IPS DF 6.9 (cell line): ENCODE measurements at places on chromosomes 2 and 18.

GRCh38 chr2:160650196-160651118 lies 156.8 kb upstream of the RBMS1 start:
- H3K36me3 ChIP-seq, result no peaks in the 10 kb centered on the region
- no peaks in the 10 kb centered on the region for H3K27me3 ChIP-seq
- no peak overlapping the region for H3K27ac ChIP-seq
- H3K4me1 ChIP-seq, result peaks cover 1% of the 10 kb centered on the region; the same call in 1 of the 2 replicates
- DNase-seq, result no peak
- no peak overlapping the region for H3K4me3 ChIP-seq

- no peaks in the 10 kb centered on the region for H3K27me3 ChIP-seq
Measured at GRCh38 chr2:205170399-205170798, 511.9 kb upstream of the NRP2 start.

GRCh38 chr2:171163261-171163660 lies 2.6 kb upstream of the TLK1 start:
- H3K27ac ChIP-seq, result no peak overlapping the region
- no peaks in the 10 kb centered on the region for H3K27me3 ChIP-seq
- DNase-seq, result no peak
- no peak overlapping the region for H3K4me3 ChIP-seq
- no peaks in the 10 kb centered on the region for H3K4me1 ChIP-seq

GRCh38 chr18:77000527-77000926 lies 132.1 kb downstream of the MBP start:
- no peak overlapping the region for H3K27ac ChIP-seq
- no peak for DNase-seq
- no peak overlapping the region for H3K4me3 ChIP-seq
- H3K27me3 ChIP-seq, result no peaks in the 10 kb centered on the region
- H3K36me3 ChIP-seq, result no peaks in the 10 kb centered on the region

GRCh38 chr2:30425326-30425725 lies 21.7 kb upstream of the LCLAT1 start:
- no peaks in the 10 kb centered on the region for H3K36me3 ChIP-seq
- no peak for DNase-seq
- H3K4me1 ChIP-seq, result peaks cover 5% of the 10 kb centered on the region
- H3K4me3 ChIP-seq, result no peak overlapping the region
- H3K27me3 ChIP-seq, result no peaks in the 10 kb centered on the region
- H3K27ac ChIP-seq, result no peak overlapping the region

DNA sequence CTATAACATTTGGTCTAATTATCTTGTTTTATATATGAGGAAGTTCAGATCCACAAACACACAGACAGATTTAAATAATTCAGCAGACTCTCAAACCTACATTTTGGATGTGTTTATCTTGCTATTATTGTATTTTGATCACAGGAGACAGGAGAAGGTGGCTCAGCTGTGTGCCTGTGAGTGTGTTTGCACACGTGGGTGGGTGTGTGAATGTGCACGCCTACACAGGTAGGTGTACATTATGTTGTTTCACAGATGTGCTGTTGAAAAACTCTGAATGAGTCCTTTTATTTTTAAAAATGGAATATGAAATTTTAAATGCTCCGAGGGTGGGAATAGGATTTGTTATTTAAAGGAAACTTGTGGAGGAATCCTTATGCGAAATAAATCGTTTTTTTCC lies 183.4 kb downstream of the PRKCE start:
- H3K27ac ChIP-seq, result no peak overlapping the region
- H3K4me1 ChIP-seq, result peaks cover 6% of the 10 kb centered on the region; the same call in 1 of the 2 replicates
- H3K36me3 ChIP-seq, result no peaks in the 10 kb centered on the region
- no peaks in the 10 kb centered on the region; the same call in 1 of the 2 replicates for H3K27me3 ChIP-seq
- DNase-seq, result no peak

GRCh38 chr18:23890589-23890988 lies 124.0 kb upstream of the TTC39C start:
- H3K36me3 ChIP-seq, result no peaks in the 10 kb centered on the region
- no peak overlapping the region for H3K4me3 ChIP-seq
- H3K27ac ChIP-seq, result no peak overlapping the region
- DNase-seq, result no peak
- H3K4me1 ChIP-seq, result no peaks in the 10 kb centered on the region
- no peaks in the 10 kb centered on the region for H3K27me3 ChIP-seq

DNA sequence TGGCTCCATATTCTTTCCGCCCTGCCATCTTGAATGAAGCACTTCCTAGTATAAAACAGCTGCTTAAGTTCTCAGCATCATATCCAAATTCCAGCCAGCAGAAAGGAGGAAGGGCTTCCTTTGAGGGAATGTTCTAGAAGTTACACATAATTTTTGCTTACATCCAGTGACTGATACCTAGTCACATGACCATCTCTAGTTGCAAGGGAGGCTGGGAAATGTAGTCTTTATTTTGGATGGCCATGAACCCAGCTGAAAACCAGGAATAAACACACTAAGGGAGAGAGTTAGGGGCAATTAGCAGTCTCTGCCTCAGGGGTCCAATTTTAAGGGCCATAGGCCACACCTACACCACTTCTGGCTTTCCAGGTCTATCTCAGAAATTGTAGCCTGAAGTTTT lies 57.8 kb upstream of the LMAN1 start:
- H3K36me3 ChIP-seq, result no peaks in the 10 kb centered on the region
- H3K4me1 ChIP-seq, result no peaks in the 10 kb centered on the region
- H3K27me3 ChIP-seq, result no peaks in the 10 kb centered on the region
- no peak overlapping the region for H3K27ac ChIP-seq
- H3K4me3 ChIP-seq, result no peak overlapping the region

DNA sequence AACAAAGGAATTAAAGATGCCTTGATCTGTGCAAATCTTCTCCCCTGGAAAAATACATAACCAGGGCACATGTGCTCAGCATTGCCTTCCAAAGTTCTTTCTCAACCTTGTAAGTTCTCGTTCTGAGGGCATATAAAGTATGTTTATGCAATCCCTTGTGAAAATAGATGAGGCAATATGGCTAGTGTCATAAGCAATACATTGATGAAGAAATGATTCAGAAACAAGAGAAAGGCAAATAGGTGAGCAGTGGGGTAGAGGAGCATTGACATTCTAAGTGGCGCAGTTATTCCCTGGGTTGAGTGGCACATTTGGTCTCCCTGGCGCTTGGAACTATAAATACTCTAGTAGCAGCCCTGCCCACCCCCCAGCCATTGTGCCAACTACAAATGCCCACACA lies 57.4 kb upstream of the PGAP1 start:
- no peak for DNase-seq
- H3K4me1 ChIP-seq, result no peaks in the 10 kb centered on the region
- no peaks in the 10 kb centered on the region for H3K36me3 ChIP-seq
- H3K27me3 ChIP-seq, result no peaks in the 10 kb centered on the region

DNA sequence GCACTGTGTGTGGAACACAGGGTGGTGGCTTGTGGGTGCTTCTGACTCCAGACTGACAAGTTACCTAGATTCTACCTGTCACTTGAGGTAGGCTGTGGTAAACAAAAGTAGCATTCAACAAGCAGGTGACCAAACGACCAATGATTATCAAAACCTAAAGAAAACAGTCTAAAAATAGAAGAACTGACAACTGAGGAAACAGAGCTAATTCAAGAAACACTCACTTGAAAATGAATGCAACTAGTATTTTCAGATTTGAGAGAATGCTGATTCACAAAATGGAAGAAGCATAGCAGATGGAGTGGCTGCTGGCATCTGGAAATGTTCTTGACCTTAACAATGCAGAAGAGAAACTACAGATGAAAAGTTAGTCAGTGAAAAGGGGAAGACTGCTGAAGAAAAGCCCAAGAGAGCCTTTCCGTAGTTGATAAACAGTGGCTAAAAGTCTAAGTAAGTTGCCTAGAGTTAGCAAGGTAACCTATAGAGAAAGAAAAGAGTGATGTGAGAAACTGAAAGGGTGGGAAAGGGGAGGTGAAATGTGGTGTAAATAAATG lies 170.4 kb downstream of the NCK2 start:
- H3K4me1 ChIP-seq, result no peaks in the 10 kb centered on the region
- no peak overlapping the region for H3K4me3 ChIP-seq
- H3K27me3 ChIP-seq, result no peaks in the 10 kb centered on the region
- no peaks in the 10 kb centered on the region for H3K36me3 ChIP-seq
- no peak overlapping the region for H3K27ac ChIP-seq

- no peak overlapping the region for H3K4me3 ChIP-seq
- no peak for DNase-seq
Measured at GRCh38 chr2:146992057-146992456, 852.8 kb upstream of the ACVR2A start.

DNA sequence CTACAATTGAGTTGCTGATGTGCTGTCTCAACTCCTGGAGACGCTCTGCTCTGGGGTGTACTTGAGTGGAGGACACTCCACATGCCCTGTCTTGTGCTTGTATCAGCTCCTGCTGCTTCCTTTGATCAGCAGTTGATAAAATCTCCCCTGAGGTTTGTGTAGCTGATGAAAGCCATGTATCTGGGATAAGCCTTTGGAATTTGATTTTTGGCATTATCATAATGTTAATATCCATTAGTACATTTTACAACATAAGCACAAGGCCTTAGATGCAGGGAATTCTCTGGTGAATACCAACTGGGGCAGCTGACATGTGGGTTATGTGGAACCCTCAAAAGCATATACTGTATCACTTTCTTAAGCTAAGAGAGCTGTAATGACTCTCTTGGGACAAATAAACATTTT lies 222.7 kb upstream of the ITGA4 start:
- peaks cover 2% of the 10 kb centered on the region; the same call in 1 of the 2 replicates for H3K4me1 ChIP-seq
- H3K36me3 ChIP-seq, result no peaks in the 10 kb centered on the region
- H3K27ac ChIP-seq, result no peak overlapping the region
- no peak for DNase-seq

- no peaks in the 10 kb centered on the region for H3K27me3 ChIP-seq
- no peaks in the 10 kb centered on the region for H3K36me3 ChIP-seq
- DNase-seq, result peak; percentile 50
- H3K4me3 ChIP-seq, result peak overlapping the region; percentile 45
Measured at GRCh38 chr18:24271381-24272228, 126.0 kb downstream of the OSBPL1A start.

DNA sequence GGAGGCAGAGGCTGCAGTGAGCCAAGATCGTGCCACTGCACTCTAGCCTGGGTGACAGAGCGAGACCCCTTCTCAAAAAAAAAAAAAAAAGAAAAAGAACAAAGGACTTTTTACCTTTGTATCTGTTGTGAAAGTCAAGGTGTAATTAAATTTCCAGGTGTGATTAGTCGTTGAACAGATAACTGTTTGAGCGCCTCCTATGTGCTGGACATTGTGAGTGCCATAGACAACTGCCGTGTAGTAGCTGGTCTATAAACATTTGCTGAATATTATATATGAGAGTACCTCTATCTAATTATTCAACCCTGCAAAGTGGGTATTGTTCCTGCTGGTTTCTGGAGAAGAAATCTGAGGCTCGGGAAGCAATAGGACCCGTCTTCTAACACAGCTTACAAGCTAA lies 71.8 kb downstream of the ASAP2 start:
- H3K27ac ChIP-seq, result no peak overlapping the region
- H3K27me3 ChIP-seq, result no peaks in the 10 kb centered on the region
- no peak overlapping the region for H3K4me3 ChIP-seq
- peaks cover 1% of the 10 kb centered on the region; the same call in 1 of the 2 replicates for H3K4me1 ChIP-seq
- no peaks in the 10 kb centered on the region for H3K36me3 ChIP-seq
- DNase-seq, result no peak

DNA sequence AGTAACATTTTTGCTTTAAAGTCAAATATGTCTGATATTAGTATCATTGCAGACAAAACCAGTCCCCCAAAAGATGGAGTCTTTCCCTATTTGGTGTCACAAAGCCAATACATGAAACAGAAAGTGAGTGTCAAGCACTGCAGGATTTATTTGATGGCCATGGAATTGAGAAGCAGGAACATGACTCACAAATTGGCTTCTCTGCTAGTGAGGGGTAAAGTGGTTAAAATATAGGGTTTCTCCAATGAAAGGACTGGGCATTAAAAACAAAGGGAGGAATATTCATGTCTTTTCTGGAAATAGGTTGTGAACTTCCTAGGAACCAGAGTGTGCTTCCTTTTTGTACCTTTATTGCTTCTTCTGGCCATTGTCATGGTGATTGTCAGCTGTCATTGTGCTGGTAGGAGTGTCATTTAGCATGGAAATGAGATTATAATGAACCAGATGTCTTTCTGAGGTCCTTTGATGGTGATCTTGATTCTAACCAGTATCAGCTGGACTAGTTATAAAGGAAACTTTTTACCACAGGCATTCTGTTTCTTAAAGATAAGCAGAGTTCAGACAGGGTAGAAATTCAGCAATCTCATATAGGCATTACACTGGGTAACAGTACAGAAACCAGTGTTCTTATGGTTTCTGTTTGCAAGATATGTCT lies 4.1 kb downstream of the REG1B start:
- H3K36me3 ChIP-seq, result no peaks in the 10 kb centered on the region
- DNase-seq, result no peak
- H3K4me3 ChIP-seq, result no peak overlapping the region
- no peak overlapping the region for H3K27ac ChIP-seq

GRCh38 chr2:178920916-178921513 lies 113.8 kb upstream of the TTN start:
- H3K27ac ChIP-seq, result no peak overlapping the region
- H3K4me3 ChIP-seq, result no peak overlapping the region
- H3K27me3 ChIP-seq, result no peaks in the 10 kb centered on the region
- H3K4me1 ChIP-seq, result no peaks in the 10 kb centered on the region

- no peak overlapping the region for H3K27ac ChIP-seq
- H3K27me3 ChIP-seq, result peaks cover 92% of the 10 kb centered on the region
- no peaks in the 10 kb centered on the region for H3K36me3 ChIP-seq
Measured at GRCh38 chr2:176172895-176173566, 15.4 kb upstream of the HOXD1 start.

DNA sequence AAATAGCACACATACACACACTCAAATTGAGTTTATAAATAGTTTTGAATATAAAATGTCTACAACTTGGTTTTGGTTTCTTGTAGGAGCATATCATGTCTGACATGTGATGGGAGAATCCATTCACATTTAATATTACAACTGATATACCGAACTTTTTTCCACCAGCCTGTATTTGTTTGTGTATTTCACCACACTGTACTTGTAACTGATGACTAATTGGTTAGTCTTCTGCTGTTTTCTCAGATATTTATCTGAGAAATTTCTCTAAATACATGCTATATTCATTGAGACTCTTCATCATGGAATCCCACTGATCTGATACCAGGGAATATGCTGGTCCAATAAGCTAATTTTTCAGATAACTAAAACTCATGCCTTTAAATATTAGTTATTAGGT lies 56.3 kb upstream of the UBXN4 start:
- H3K27me3 ChIP-seq, result no peaks in the 10 kb centered on the region
- H3K4me1 ChIP-seq, result no peaks in the 10 kb centered on the region
- H3K36me3 ChIP-seq, result no peaks in the 10 kb centered on the region
- DNase-seq, result no peak
